Suppressor macrophage (primary cell): ENCODE measurements at places on chromosomes 2 and 18.
A peak's percentile ranks its signal among the peaks of the same experiment; 100 is the strongest.

- DNase-seq, result no peak
These were observed 283.7 kb upstream of the VWC2L start for GRCh38 chr2:214127170-214127569.

GRCh38 chr2:2571301-2572150 is 240.5 kb upstream of the MYT1L start:
- no peak for DNase-seq

- peak; percentile 76 for DNase-seq
These were observed 77.3 kb downstream of the POLE4 start for GRCh38 chr2:75035444-75036353.

DNA sequence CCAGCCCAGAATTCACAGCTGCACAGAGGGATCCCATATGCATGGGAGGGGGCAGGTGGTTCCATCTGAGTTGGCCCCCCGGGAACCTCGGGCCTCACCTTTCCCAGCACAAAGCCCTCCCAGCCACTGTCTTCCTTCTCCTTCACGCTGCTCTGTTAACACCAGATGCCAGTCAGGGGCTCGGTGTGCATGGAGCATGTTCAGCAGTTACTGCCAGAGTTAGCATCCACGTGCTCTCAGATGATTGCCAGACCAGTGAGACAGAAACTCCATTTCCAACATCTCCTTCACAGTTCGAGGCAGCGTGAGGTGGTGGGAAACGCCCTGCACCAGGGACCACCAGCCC is 101.0 kb downstream of the PTGR3 start:
- no peak for DNase-seq

- DNase-seq, result peak; percentile 49
These were observed 24.6 kb downstream of the EML4 start for GRCh38 chr2:42193722-42194187.
